Vagina (tissue), 2 donors: ENCODE measurements at places on chromosomes 7 and 10.
A peak's percentile ranks its signal among the peaks of the same experiment; 100 is the strongest.

- no peak for DNase-seq
Measured at GRCh38 chr7:139620676-139621344, 97.3 kb downstream of the CLEC2L start.

DNA sequence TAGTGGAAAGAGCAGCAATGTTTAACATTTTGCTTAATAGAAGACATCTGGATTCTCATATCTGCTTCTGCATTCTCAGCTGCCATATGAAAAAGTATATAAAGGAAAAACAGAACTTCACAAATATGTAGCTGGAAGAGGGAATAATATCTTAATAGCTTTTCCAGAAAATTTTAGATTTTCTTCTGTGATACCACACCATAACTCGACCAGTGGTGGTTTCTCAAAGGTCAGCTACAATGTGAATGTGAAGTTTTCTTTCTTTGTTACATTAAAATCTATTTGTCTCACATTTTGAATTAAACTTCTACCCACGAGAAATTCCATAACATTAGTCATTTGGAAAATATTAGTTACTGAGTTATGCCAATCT is 339.8 kb downstream of the PARD3 start:
- no peak for DNase-seq

DNA sequence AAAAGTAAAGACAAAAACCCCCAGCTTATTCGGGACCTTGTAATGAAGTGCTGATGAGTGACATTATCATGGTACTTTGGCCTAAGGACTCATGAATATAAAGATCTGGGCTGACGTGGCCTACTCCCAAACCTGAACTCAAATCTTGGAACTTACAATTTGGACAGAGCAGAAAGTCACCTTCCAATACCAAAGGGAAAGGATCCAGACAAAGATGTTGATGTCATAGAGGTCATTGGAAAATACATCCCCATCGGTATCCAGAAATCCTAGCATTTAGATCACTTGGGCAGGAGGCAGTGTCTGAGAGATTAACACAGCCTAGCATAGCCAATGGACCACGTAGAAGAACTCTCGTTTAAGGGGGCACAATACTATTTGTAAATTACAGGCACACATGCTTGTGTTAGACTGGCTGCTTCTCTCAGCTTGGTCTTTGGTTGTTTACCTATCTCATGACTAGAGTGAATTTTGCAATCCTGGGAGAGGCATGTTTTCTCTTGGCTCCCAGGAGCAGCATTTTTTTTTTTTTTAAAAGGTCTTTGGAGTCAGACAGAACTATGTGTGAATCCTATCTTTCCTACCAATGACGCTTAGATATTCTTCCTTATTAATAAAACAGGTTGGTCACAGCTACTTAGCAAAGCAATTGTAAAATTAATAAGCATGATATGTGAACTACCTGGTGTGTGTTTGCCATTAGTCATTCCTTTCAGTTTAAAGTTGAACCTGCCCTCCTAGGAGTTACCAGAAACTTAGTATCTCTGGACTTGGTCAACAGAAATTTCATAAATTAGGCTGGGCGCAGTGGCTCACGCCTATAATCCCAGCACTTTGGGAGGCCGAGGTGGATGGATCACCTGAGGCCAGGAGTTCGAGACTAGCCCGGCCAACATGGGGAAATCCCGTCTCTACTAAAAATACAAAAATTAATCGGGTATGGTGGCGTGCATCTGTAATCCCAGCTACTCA is 27.8 kb upstream of the MRPS33 start:
- no peak for DNase-seq

- DNase-seq, result no peak
Measured at GRCh38 chr10:118704711-118705110, 50.1 kb downstream of the CACUL1 start.

DNA sequence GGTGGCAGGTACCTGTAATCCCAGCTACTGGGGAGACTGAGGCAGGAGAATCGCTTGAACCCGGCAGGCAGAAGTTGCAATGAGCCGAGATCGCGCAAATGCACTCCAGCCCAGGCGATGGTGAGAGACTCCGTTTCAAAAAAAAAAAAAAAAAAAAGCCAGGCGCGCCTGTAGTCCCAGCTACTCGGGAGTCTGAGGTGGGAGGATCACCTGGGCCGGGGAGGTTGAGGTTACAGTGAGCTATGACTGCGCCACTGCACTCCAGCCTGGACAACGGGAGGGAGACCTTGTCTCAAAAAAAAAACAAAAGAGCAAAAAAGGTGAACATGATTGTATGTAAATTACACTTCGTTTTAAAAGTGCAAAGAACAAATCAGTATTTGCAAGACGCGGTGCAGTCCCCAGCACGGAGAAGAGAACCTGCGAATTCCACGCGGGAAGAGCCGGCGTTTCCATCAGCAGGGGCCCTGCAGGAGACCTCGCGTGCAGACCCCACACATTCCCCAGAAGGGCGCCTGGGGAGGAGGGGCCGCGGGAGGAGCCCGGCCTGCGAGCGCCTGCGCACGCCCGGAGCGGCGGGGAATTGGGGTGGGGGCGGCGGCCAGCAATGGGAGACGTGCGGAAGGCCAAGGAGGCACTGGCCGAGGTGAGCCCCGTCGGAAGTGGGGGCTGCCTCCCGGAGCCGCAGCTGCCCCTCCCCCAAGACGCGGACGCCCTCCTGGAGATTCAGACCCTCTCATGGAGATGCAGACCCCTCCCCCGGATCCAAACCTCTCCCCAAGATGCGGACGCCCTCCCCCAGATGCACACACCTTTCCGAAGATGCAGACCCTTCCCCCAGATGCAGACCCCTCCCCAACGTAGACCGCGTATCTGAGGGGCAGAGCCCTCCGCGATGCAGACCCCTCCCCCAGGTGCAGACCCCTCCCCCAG is 16.7 kb upstream of the SUN1 start:
- DNase-seq, result no peak

GRCh38 chr10:111593578-111593977 is 516.7 kb downstream of the ADRA2A start:
- no peak for DNase-seq

DNA sequence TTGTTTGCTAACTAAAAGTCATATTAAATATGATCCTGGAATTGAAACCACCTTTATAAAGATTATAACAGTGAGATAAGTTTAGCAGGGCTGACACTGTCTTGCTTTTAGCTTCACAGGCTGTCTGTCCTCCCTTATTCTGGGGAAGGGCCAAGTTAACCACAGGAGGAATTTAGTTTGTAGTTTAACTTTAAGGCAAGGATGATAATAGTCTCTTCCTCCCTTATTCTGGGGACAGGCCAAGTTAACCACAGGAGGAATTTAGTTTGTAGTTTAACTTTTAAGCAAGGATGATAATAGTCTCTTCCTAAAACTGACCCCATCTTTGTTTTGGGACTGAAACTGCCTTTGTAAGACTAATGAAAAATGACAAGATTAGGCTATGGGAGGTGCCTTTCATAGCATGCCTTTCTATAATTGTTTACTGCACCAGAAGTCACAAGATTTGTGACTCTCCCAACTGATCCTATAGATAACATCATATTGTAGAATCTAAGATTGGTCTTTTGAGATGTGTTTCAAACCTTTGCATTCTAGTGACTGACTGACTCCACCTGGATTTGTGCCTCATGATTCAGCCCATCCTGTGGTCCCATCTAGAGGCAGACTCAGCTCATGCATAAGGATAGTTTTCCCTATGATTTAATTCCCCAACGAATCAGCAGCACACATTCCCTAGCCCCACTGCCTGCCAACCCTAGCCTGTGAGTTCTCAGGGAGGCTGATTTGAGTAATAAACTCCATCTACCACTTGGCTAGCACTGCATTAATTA is 212.0 kb downstream of the MAGI2 start:
- DNase-seq, result no peak

DNA sequence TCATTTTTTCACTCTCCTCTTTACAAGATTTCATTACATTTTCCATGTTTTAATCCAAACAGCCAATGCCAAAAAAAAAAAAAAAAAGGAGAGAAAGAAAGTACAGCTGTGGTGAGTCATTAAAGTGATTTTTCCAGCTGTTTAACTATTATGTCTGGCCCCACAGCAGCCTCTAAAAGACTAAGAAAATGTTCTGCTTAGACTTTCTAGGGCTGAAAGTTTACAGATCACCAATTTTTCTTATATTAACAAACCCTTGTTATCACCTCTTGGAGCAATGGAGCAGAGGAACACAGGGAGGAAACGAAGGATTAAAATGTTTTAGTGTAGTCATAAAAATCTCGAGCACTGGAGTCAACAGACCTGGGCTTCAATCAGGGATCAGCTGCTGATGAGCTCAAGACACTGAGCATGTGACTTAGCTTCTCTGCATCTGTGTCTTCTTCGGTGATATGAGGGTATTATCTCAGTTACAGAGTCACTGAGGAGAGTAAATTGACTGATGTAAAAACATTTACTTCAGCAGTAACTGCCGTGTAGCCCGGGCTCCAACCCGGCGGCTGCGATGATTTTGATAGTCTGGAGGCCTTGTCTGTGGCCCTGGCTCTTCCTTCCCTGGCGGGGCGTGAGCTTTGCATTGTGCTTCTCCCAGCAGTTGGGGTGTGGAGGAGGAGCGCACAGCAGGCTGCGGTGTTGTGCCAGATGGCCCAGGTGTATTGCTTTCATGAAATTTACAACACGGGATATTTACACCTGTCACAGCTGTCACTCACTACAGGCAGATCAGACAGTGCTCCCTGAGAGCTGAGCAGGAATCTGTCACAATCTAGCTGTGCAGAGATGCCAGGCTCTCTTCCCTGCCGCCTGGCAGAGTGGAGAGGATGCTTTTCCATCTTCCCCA is 298.3 kb upstream of the FZD8 start:
- no peak for DNase-seq

- DNase-seq, result no peak
Measured at GRCh38 chr10:30435073-30435422, 1.1 kb downstream of the MAP3K8 start.

DNA sequence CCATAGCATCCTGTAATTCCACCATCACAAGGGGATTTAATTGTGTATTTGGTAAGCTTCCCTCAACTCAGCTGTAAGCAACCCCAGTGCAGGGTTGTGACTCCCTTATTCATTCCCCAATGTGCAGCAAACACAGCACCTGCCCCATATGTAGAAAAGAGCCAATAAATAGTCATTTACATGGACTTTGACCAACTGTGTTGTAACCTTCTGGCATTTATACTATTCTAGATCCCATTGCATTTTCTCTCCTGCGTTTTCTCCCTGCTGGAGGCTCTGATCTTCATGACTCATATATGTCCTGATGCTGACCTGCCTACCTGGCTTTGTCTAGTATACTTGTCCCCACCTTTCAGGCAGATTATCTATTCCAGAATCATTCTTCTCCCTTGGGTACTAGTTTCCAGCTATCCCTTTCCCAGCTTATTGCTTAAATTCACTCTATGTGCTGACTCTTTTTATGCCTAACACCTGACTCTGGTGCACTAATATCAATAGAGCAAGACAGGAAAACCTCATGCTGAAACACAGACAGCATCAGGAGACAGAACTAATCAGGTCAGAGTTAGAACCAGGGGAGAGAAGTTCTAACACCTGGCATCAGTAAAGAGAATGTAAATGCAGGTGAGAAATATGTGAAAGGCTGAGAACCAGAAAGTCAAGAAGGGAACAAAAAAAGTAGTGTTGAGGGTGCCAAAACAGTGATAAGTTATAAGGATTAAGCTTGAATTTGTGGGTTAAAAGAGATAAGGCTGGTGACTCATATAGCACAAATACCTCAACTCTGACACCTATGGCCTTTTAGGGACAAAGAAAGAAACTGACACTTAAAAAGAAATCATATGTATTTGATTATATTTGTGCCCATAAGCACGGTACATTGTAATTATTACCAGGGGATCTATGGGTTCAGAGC is 402.7 kb downstream of the IPMK start:
- DNase-seq, result no peak

DNA sequence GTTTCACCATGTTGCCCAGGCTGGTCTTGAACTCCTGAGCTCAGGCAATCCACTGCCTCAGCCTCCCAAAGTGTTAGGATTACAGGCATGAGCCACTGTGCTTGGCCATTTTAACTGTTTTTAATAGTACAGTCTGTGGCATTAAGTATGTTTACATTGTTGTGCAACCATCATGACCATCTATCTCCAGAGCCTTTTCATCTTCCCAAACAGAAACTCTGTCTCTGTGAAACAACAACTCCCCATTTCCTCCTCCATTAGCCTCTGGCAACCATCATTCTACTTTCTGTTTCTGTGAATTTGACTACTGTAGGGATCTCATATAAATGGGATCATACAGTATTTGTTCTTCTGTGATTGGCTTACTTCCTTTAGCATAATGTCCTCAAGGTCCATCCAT is 48.3 kb upstream of the SEPHS1 start:
- no peak for DNase-seq

- DNase-seq, result no peak
Measured at GRCh38 chr10:21702633-21703111, 168.6 kb downstream of the MLLT10 start.

GRCh38 chr7:1707756-1708595 is 37.9 kb downstream of the ELFN1 start:
- DNase-seq, result no peak

GRCh38 chr10:127906548-127907377 is at the start of gene PTPRE:
Gene PTPRE, plus strand, starts transcription at chr10:127907103. Its CDS starts 133,779 bp downstream, at chr10:128040882.
- peak; percentile 92 for DNase-seq

DNA sequence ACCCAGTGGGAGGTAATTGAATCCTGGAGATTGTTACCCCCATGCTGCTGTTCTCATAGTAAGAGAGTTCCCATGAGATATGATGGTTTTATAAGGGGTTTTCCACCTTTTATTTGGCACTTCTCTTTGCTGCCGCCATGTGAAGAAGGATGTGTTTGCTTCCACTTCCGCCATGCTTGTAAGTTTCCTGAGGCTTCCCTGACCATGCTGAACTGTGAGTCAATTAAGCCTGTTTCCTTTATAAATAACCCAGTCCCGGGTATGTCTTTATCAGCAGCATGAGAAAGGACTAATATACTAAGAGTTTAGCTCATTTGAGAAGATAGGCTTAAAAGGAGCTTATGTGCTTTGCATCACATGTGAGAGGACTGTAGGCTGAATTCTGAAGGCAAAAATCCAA is 29.3 kb downstream of the TMEM248 start:
- DNase-seq, result no peak

- no peak for DNase-seq
Measured at GRCh38 chr7:101108961-101109360, 17.9 kb upstream of the SERPINE1 start.

- no peak for DNase-seq
Measured at GRCh38 chr10:90916392-90917237, 4.3 kb downstream of the ANKRD1 start.

DNA sequence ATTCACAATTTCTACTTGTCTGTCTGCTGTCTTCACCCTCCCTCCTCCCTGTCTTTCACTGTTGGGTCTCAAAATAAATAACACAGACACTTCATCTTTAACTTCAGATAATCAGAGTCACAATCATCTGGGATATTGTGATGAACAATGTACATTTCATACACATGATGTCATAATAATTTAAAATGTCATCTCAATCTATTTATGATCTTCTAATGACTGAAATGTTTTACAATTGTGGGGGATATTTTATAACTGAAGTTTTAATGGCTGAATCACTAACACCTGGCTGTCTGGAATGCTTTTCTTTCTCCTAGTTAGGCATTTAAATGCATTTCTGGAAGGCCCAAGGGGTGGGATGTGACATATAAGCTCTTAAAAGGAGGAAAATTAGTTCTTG is 859.8 kb downstream of the LRMDA start:
- DNase-seq, result no peak
